ENCODE measurements at places on chromosomes 7 and 10. TPM values are rescaled to one million over a fixed set of nuclear protein-coding genes. Genes with fewer than 3 reads are reported as not detected.

- H3K36me3 ChIP-seq: no peaks in the 10 kb centered on the region
- H3K27ac ChIP-seq: no peak overlapping the region
- no peaks in the 10 kb centered on the region for H3K27me3 ChIP-seq
- no peak overlapping the region for H3K4me3 ChIP-seq
- peaks cover 7% of the 10 kb centered on the region for H3K4me1 ChIP-seq
These were observed 18.3 kb downstream of the SGMS1 start for GRCh38 chr10:50605269-50605950.

DNA sequence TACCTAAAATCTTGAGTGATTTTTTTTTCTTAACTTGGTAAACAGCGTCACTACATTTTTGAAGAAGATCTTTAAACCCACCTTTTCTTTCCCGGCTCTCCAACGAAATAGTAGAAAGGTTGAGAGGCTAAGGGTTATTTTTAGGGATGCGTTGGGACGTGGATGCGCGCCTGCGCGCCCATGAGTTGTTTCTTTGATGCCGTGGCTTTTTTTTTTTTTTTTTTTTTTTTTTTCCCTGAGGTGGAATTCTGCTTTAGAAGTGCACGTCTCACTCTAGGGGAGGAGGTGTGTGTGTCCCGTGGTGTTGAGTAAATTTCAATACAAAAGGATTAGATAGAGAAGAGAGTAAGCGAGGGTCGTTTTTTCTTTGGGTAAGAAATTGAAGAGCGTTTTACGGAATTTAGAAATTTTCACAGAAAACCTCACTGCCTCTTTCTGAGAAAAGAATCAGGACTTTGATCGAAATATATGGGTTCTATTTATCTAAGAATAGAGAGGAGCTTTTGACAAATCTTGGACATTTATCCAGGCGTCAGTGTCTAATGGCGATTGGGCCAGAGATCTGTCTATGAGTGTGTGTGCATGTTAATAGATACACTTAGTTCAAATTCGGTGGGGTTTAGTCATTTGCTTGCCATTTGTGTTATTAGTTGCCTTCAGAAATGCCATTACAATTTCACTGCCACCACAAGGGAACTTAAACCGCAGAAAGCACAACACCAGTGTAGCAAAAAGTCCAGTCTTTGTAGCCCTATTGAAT lies 1.2 kb upstream of the SP8 start:
- peaks cover 29% of the 10 kb centered on the region for H3K4me1 ChIP-seq
- no peak overlapping the region for H3K27ac ChIP-seq
- H3K27me3 ChIP-seq: peaks cover 80% of the 10 kb centered on the region
- no peaks in the 10 kb centered on the region for H3K36me3 ChIP-seq
- peak; percentile 23 for DNase-seq

The EXOC6 gene
- 25.6 TPM for total RNA-seq

DNA sequence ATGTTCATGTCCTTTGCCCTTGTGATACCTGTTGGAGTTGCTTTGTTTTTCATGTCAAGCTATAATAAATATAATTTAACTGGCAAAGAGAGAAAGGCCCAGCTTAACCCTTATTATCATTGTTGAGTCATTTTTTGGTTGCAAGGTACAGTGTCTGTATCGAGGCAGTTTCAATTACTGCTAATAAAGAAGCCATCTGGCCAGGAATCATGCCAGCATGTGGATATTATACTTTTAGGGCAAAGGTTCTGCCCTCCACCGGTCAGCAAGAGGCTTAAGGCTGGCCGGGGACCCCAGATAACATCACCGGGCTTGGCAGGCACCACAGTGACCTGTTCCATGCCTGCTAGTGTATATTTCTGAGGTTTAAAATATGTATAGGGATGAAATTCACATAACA lies 9.0 kb upstream of the CYP3A4 start:
- peaks cover 3% of the 10 kb centered on the region for H3K27me3 ChIP-seq
- H3K4me1 ChIP-seq: no peaks in the 10 kb centered on the region
- H3K4me3 ChIP-seq: no peak overlapping the region
- DNase-seq: no peak
- H3K27ac ChIP-seq: no peak overlapping the region
- no peaks in the 10 kb centered on the region for H3K36me3 ChIP-seq

DNA sequence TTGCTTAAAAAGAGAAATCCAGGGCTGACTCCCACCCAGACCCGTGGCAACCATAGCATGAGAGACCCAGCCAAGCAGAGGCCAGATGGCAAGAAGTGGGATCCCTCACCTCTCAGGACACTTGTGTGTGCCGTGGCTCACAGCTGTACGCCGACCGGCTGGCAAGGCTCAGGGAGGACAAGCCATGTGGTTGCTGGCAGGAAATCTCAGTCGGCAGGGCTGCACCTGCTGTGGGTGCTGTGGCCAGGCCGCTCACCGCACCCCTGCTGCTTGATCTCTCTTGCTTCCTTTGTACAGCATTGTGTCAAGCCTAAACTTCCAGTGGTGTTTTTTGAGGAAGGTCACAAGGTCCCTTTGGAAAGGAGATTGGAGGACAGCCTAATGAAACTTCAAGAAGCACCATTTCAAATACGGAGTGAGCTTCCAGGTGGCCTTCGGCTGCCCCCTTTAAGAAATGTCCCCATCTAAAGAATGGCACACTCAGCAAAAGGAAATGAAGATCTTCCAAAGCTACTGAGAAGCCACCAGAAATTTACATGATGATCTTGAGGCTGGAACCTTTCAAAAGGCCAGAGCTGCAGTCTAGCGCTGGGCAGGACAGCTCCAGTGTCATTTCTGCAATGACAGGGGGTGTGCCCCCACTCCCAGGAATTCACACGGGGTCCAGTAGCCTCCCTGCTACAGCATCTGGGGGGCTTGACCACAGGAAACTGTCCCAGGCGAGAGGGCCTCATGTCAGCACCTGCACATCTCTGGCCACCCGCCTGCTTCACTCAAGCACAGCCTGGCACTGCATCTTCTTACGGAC lies 409.0 kb upstream of the MGMT start:
- peaks cover 12% of the 10 kb centered on the region for H3K4me1 ChIP-seq
- no peaks in the 10 kb centered on the region for H3K27me3 ChIP-seq
- no peaks in the 10 kb centered on the region for H3K36me3 ChIP-seq
- H3K27ac ChIP-seq: no peak overlapping the region
- no peak overlapping the region for H3K4me3 ChIP-seq

The DGKI gene
- total RNA-seq: not detected

DNA sequence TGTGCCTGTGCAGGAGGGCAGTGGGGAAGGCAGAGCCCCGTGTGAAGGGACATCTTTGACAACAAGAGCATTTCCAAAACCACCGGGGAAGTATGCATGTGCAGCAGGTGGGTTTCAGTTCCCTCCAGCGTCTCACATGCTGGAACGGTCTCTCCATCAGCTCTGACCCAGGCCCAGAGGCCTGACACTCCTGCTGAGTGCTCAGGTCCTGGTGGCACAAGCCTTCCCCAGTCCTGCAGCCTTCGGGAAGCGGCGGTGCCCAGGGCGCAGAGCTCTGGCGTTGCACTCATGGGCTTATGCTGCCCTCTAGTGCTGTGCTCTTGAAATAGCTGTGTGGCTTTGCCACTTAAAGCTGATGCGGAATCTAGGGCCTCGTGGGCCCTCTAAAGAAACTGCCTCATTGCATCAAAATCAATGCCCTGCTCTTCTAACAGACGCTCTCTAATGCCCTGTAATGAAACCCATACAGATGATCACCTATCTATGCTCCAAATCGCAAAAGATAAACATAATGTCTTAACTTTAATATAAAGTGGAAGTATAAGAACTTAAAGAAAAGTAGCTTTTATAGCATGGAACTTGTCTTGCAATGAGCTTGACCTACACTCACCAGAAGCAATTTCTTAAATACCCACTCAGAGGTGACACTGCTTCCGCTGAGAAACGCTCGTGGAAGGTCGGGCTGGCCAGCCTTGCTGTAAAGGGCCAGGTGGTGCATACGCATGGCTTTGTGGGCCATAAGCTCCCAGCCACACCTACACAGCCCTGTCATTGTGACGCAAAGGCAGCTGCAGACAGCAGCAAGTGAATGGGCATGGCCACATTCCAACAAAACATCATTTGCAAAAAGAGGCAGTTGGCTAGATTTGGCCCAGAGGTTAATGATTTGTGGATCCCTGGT lies 38.6 kb downstream of the CLRN3 start:
- DNase-seq: peak; percentile 76
- H3K4me3 ChIP-seq: no peak overlapping the region
- no peaks in the 10 kb centered on the region for H3K27me3 ChIP-seq
- H3K36me3 ChIP-seq: no peaks in the 10 kb centered on the region
- H3K27ac ChIP-seq: no peak overlapping the region

- no peaks in the 10 kb centered on the region for H3K27me3 ChIP-seq
- H3K4me1 ChIP-seq: no peaks in the 10 kb centered on the region
- no peak overlapping the region for H3K4me3 ChIP-seq
- no peak for DNase-seq
- peaks cover 77% of the 10 kb centered on the region for H3K36me3 ChIP-seq
- no peak overlapping the region for H3K27ac ChIP-seq
These were observed 18.5 kb downstream of the BMS1 start for GRCh38 chr10:42801135-42801534.

The KNDC1 gene
- total RNA-seq: not detected

DNA sequence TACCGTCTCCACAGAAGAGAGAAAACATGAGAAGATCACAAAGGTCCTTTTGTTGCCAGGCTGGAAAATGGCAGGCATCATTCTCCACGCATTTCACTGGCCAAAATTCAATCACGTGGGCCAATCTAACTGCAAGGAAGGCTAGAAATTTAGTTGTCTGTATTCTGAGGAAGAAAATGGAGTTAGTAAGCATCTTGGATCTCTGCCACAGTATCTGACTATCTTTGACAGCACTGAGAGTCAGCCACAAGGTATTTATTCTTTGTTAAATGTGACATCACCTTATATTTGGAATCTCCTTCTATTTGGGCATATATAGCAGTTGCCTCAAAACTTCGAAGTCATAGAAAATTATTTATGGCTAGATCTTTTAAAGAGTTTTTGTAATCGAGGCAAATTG lies 213.9 kb downstream of the NSUN6 start:
- no peaks in the 10 kb centered on the region for H3K27me3 ChIP-seq
- no peaks in the 10 kb centered on the region for H3K4me1 ChIP-seq
- no peak overlapping the region for H3K27ac ChIP-seq
- no peak overlapping the region for H3K4me3 ChIP-seq
- H3K36me3 ChIP-seq: no peaks in the 10 kb centered on the region

DNA sequence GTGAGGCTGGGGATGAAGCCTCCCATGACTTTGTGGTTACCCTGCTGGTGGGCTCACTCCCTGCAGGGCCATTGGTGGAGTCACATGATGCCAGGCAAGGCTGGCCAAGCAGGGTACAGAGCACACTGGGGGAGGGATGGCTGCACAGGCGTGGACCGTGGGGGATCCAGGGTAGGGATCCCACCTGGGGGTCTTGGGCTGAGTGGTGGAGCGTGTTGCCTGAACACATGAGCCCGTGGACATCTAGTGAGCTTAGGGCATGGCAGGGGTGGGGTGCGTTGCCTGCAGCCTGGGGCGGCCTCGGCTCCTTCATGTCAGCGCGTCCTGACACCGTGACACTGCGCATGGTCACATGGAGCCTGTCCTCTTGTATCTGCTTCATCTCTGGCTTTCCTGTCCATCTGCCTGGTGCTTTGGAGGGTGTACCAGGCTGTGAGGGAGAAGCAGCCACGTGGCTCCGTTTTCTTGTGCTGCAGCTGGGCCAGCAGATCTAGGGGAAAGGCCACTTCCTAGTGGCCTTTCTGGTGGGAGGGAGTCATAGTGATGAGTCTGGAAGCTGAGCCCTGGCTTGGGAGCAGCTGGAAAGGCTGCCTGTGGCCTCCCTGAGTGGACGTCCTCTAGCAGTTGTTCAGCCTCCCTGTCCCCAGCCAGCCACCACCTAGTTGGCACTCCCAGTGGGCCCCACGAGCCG lies 96.2 kb downstream of the LHPP start:
- no peaks in the 10 kb centered on the region for H3K27me3 ChIP-seq
- no peak for DNase-seq
- H3K36me3 ChIP-seq: peaks cover 3% of the 10 kb centered on the region
- no peak overlapping the region for H3K27ac ChIP-seq

DNA sequence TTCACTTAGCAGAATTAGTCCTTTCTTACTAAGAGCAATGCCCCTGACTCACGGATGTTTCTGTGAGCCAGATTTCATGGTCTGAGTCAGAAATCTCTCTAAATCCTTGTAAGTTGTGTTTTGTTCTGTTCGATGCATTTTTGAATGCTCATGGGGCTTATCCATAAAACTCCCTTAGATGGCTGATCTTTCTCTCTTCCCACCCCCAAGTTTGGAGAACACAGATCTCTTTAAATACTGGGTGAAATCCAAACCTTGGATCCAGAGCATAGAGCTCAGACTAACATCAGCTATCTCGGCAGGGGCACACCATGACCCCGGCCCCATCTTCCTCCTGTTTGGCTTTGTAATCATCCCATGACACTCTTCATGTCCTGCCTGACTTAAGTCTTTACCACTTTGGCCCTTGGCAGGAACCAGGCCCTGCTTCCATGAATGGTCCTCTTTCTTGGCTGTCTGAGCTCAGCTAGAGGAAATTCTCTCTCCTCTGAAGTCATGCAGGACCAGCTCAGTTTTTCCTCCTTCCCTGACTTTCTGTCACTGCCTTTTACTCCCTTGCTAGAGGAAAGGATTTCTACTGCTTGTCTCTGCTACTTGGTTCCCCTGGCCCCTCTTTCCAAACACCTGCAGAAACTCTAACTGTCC lies 120.4 kb upstream of the RAB11FIP2 start:
- no peaks in the 10 kb centered on the region for H3K27me3 ChIP-seq
- H3K4me1 ChIP-seq: no peaks in the 10 kb centered on the region
- H3K36me3 ChIP-seq: no peaks in the 10 kb centered on the region
- no peak overlapping the region for H3K27ac ChIP-seq
- DNase-seq: no peak

DNA sequence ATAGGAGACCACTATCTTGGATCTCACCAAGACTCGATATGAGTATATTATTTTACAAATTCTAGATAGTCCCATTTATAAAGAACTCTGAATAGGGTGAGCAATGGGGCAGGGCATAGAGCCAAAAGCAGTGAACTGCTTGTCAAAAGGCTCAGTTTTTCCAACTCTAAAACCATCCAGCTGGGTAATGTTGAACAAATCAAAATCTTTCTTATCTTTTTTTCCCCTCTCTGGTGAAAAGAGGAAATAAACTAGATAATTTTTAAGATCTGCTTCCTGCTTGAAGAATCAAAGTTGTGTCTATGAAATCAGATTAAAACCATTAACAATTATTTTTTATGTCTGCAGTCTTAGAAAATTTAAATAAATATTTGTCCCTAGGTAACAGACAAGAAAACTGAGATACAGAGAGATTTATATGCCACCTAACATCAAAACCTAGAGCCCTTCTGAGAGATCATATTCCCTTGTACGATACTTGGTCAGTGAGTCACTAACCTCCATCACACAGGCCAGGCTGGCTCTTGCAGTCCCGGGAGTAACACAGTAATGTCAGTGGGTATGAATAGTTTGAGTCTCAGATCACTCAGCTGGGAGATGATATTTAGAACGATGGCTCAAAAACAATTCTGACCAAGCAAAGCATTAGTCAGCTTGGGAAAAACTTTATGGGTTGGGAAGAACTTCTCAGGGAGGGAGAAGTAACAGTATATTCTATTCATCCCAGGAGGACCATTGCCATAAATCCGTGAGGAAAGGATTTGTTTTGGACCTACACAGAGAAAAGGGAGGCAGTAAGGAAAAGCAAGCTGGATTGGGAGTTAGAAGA lies 178.8 kb downstream of the REEP3 start:
- no peak for DNase-seq
- peaks cover 30% of the 10 kb centered on the region for H3K4me1 ChIP-seq
- no peak overlapping the region for H3K27ac ChIP-seq
- H3K36me3 ChIP-seq: no peaks in the 10 kb centered on the region

- no peaks in the 10 kb centered on the region for H3K27me3 ChIP-seq
- H3K27ac ChIP-seq: no peak overlapping the region
- peak; percentile 4 for DNase-seq
- H3K4me3 ChIP-seq: no peak overlapping the region
- H3K4me1 ChIP-seq: no peaks in the 10 kb centered on the region
These were observed 260.3 kb downstream of the SNX13 start for GRCh38 chr7:17680026-17680425.

The KCNMA1 gene
- total RNA-seq: 3.1 TPM

All from B cell (primary cell).